ENCODE measurements at places on chromosomes 16 and 17. TPM values are rescaled to one million over a fixed set of nuclear protein-coding genes. Genes with fewer than 3 reads are reported as not detected.
A peak's percentile ranks its signal among the peaks of the same experiment; 100 is the strongest.

GRCh38 chr16:86975445-86975844 lies 341.7 kb downstream of the C16orf95 start:
- peak; percentile 18 for DNase-seq

GRCh38 chr16:85673529-85674417 lies 15.0 kb downstream of the GINS2 start:
- DNase-seq = peak; percentile 60

DNA sequence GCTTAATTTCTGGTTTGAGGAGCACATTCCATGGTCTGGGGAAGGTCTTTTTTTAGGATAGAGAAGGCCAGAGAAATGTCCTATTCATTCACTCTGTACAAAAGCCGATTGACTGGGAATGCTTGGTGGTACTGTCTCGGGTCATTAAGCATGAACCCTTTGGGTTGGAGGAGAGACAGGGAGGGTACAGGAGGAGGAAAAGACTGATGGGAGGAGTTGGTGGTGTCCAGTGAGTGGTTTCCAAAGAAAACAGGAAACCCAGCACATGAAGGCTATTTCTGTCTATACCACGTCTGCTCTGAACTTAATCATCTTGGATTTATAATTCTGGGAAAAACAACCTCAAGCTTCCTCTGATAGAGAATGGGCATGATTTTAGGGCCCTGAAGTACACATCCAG lies 111.9 kb downstream of the XYLT1 start:
- DNase-seq = no peak

GRCh38 chr17:68771867-68772515 lies 170.8 kb upstream of the FAM20A start:
- DNase-seq = peak; percentile 48

DNA sequence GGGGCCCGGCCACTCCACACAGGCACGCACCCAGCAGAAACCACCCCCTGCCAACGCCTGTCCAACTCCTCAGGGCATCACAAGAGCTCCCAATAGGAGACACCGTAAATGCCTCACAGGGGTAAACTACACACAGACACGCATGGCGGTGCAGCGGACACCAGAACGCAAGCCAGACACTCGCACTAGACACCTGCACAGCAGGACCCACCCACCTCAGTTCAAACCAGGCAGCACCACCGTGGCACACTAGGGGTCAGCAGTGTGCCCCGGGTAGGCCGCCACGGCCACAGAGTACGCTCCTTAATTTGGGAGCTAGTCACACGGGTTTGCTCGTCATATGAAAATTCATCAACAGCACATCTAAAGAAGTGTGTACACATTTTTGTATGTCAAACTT lies 3.4 kb downstream of the SLC38A10 start:
- peak; percentile 63 for DNase-seq

DNA sequence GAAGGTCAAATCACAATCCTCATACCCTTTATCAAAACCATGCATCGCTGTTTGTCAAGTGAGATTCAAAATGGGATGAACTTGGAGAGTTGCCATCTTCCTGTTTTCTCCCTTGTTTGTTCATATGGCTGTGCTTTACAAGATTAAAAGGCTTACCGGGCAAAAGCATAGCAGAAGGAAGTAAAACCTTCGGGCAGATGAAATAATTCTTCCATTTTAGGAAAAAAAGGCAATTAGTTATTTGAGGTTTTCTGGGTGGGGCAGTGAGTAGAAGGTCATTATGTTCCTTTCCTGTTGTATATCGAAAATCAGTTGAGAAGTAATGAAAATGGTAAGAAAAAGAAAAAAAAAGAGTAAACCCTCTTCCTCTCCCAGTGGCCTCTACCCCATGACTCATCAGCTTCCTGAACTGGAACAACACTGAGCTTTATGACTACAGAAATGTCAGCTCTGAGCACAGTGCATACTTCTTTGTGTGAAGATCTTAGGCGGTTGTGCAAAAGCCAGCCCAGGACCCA lies 369.2 kb downstream of the CDH13 start:
- peak; percentile 61 for DNase-seq

DNA sequence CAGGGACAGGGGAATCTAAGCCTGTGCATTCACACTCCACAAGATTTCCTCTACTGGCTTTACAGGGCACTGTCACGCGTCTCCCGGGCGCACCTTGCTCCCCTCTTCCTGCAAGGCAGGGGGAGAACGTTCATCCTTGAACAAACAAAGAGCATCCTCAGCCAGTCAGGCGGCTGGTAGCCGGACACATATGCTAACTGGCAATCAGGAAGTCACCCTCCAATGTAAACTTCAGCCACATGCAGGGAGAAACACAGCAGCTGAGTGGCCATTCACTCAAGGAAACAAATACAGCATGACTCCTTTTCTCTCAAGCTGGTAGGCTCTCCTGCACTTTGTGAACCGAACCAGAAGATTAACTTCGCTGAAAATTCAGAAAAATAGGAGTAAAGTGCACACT lies 10.8 kb upstream of the HSBP1 start:
- DNase-seq = no peak

- DNase-seq = no peak
Observed at GRCh38 chr17:75523647-75524046, 1.9 kb upstream of the LLGL2 start.

DNA sequence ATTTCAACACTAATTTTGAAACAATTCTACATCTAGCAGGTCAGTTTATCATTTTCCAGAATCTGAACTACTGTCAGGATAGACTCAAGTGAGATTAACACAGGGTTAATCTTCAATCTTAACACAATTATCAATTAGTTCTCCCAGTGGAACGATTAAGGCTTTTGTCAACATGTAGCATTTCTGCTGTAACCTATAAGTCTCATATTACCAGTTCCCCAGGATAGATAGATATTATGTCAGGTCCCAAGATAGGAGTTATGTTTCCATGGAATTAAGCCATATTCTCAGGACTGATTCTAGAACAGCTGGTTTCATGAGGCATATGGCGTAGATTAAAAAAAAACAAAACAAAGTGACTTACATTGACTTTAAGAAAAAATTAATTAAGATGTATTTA lies 4.4 kb upstream of the FBF1 start:
- DNase-seq = no peak

CCDC144A gene
- 2.1 TPM for total RNA-seq

All from bronchial epithelial cell (primary cell).